ENCODE measurements at places on chromosomes 11 and 22.

DNA sequence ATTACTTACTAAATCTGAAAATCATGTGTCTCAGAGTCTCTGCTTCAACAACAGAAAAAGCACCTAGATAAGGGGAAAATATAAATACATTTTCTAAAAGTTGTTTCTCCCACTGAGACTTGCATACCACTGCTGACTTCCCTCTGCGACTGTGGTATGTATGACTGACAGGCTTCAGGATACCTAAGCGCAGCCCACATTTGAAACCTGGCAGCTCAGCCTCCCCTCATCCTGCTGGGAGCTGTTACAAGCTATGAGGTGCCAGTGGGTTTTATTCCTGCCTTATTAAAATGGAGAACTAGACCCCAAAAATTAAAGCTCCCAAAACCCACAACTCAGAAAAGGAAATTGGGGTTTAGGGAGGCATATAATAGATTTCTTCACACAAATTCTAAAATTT, 133.6 kb downstream of the RAB38 start:
- no peak for DNase-seq

DNA sequence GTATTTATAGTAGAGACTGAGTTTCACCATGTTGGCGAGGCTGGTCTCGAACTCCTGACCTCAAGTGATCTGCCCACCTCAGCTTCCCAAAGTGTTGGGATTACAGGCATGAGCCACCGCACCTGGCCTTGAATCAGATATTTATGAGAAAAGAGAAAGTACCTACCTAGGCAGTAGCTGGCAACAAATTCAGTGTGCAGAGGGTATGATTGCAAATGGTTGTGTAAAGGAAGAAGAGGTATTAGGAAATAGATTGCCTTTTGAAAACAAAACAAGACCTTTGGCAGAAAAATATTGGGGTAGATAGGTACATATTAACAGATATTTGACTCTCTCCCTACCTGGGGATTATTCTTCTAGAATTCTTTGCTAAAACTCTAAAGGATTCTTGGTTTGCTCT, 38.5 kb upstream of the LIN7C start:
- DNase-seq = no peak

GRCh38 chr22:25827415-25827814, 85.4 kb downstream of the MYO18B start:
- DNase-seq = no peak

GRCh38 chr22:19831016-19831415, 23.7 kb downstream of the GNB1L start:
- DNase-seq = no peak

DNA sequence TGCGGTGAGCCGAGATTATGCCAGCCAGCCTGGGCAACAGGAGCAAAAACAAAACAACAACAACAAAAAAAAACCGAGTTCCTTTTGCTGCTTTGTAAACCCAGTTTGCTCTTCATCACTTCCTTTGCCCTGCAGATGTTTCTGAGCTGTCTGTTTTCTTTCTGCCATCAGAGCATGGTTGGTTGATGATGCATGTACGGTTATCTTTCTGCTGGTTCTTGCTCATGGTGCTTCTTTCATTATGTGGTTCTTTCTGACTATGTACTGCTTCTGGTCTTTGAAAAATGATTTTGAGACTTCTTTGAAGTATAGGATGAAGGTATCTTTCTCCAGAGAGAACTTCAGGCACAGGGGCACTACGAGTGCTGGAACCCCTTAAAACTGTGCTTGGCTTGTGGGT, 13.2 kb downstream of the TANGO2 start:
- DNase-seq = no peak
